ENCODE measurements at places on chromosomes 2 and 18.
A peak's percentile ranks its signal among the peaks of the same experiment; 100 is the strongest.

DNA sequence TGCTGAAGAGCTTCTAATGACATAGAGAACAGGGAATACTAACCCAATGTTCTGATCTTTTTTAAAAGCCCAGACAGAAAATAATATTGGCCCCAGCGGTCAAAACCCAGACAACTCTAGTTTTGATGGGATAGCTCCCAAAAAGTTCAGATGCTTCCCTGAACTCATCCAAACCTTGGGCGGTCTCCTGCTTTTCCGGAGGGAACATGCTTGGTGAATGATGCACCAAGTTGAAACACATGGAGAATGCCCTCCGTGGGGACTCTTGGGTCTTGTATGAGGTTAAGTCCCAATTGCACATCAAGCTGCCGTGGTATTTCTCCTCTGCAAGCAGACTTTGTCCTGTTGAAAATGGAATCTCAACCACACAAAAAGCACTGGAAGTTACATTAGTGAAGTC, 120.7 kb upstream of the CTAGE1 start:
- no peak for DNase-seq

DNA sequence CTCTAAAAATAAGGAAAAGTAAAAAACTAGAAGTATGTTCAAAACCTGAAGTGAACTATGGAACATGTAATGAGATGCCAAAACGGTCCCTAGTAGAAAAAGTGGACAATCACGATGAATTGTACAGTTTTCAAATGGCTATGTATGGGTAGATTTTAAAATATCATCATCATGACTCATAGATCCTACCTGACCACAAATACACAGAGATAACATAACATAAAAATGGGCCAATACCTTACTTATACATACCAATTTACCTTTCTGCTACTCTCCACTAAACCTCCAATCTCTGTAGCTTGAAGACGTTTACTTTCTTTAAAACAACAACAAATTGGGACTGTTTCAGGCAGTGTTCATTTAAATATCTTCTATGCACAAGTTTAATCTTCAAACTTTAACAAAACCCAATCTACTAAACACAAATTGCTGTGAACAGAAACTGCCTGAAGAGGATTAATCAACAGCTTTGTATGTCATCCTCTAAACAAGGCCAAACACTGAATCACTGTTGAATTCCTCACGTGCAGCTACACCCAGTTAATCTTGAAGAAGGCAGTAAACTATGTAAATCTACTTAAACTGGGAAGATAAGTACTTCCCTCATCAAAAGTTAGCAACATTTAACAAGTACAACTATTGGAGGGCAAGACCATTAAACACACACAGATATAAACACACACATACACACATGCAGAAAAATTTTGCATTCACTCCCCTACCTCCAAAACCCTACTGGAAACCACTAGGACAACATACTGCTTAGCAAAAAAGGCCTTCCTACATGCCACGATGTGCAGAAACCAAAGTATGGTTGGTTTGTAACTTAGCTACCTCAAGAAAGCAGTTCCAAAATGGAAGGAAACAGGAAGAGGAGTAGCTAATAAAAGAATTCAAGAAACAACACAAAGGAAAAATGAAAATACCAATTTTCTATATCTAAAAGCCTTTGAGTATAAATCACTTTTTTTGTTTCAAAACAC, 90.3 kb downstream of the RBMS1 start:
- no peak for DNase-seq

- DNase-seq: no peak
Measured at GRCh38 chr18:54358495-54359040, 862 bp downstream of the C18orf54 start.

- no peak for DNase-seq
Measured at GRCh38 chr2:216774620-216775019, 79.3 kb upstream of the IGFBP5 start.

DNA sequence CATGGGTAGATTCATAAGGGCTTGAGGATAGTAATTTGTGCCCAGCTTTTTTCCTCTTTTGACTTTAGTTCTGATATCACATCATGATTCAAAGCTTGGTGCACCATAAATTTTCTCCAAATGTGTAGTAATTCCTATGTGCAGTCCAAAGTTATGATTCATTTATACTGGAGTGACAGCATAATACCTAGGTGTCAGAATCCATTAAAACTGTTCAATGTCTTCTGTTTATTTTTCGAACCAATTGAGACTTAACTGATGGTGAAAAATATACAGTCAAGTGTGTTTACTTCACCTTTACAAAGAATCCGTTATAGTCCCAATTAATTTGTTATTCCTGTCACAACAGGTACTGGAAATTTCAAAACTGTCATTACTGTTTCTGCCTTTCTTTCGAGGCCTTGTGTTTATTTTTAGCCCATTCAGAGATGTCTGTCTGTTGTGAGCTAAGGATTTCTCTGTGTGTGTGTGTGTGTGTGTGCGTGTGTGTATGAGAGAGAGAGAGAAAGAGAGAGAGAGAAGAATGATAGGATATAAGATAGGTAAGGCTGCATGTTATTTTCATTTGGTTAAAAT, 389.7 kb upstream of the ATP5MC3 start:
- no peak for DNase-seq

DNA sequence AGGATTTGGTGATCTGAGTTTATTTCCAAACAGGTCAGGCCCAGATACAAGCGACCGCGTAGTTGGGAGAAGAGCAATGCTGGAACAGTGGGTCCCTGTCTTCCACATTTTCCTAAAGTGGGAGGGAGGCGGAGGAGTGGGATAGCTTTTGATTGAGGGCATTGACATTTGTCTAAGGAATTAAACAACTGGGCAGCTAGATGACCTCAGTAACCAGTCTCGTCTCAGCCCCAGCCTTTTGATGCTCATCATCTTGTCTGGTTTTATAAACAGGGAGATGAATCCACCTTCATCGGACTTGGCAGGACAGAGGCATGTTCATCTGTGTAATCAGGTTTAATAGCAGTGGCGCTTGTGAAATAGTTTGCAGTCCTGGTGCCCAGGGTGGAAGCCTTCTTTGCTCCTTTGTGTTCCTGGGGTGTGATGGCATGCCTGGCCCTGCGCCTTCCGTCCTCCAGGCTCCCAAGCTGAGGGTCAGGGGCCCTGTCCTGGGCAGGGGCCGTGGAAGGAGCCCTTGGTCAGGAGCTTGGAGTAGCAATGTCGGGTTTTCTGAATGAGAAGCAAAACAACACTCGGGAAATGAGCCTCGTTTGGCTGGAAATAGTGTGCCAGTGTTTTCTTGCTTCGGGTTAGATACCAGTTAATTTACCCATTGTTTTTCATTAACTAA, 193.8 kb downstream of the FAM210A start:
- DNase-seq: no peak

DNA sequence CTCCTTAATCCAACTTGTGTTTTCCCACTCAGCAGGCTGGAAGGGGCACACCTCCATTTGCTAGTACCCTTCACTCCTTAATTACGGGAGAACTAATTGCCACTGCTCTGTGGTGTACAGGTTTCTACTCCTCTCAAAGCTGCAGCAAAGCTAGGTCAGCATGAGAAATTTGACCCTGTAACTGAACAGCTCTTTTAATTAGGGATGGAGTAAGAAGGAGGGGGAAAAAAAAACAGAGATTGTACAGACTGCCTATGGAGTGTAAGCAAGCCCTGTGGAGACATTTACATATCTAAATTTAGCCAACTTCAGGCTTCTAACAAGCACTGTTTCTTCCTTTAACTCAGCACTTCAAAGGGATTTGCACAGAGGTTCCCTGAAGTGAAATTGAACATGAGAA, 629.7 kb upstream of the SETBP1 start:
- DNase-seq: no peak

DNA sequence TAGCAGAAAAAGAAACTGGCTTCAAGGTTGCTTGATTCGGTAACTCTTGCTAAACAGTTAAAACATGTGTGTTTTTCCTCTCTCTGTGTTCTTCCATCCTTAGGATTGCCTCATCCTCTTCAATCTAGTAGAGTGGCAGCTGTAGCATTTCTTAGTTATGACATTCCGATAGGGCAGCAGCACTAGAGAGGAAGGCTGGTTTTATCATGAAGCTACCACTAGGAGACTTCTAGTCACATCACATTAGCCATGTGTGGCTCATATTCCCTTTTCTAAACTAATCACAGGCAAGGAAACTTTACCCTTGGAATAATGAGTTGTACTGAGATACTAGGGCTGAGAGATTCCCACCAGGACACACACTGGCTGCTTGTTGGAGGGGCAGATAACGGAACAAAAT, 187.6 kb downstream of the DOK6 start:
- DNase-seq: no peak

GRCh38 chr2:239253264-239253663, 147.6 kb downstream of the HDAC4 start:
- no peak for DNase-seq

DNA sequence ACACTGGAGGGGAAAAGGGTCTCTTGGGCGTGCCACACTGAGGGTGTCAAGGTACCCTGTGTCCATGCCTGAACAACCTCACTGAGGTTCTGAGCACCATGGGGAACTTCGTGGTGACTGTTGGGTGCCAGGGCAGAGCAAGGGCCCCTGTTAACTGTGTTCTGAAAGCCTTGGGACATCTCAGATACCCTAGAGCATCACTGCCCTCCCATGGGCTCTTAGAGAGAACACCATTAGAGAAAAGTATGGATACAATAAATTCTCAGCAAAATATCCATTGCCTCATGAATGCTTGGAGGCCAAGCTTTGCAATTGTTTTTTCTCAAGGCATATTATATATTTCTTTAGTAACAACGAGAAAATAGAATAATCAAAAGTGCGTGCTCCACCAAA, 488.5 kb upstream of the NRP2 start:
- DNase-seq: no peak

DNA sequence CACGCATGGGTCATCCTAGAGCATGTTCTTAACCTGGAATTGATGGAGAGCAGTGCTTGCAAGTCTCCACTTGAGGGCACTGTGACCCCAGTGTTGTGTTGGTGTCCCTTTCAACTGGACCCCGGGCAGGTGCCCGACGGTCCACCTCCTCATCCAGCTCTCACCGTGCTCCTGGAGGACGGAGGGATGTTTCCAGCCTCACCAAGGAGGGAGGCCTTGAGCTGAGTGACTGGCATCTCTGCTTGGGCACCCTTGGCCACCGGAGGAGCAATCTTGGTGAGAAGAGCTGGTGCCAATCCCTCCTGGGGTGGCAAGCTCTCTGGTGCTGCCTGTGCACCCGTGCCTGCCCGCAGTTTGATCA, 45.4 kb upstream of the ASB18 start:
- peak; percentile 48 for DNase-seq

DNA sequence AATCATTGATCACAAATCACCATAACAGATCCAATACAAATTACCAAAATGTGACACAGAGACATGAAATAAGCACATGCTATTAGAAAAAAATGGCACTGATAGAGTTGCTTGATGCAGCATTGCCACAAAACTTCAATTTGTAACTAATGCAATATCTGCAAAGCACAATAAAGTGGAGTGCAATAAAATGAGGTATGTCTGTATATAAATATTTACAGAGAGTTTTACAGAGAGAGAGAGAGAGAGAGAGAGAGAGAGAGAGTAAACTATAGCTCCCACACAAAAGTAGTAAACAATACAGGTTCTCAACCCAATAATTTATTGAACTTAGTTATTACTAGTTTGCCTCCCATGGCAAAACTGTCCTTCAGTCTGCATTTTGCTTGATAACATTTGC, 1807.0 kb downstream of the SUCLG1 start:
- DNase-seq: no peak

GRCh38 chr2:238725298-238725697, 122.6 kb upstream of the TWIST2 start:
- no peak for DNase-seq

DNA sequence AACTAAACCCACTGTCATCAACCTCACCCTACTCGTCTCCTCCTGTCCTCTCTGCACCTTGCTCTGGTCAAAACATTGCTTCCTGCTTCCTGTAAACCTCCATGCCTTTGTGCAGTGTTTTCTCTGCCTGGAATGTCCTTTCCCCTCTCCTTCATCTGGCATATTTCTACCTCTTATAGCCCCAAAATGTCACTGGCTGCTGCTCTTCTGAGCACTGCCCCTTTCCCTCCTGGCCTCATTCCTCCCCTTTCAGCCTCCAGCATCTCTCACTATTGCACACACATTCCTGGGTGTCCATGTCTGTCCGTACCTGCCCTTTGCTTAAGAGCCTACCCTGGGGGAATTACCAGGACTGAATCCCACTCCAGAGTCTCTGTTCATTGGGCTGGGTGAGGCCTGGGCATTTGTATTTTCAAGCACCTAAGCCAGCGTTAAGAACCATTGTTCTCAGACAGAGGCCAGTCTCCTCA, 84.9 kb downstream of the MOGAT1 start:
- no peak for DNase-seq

DNA sequence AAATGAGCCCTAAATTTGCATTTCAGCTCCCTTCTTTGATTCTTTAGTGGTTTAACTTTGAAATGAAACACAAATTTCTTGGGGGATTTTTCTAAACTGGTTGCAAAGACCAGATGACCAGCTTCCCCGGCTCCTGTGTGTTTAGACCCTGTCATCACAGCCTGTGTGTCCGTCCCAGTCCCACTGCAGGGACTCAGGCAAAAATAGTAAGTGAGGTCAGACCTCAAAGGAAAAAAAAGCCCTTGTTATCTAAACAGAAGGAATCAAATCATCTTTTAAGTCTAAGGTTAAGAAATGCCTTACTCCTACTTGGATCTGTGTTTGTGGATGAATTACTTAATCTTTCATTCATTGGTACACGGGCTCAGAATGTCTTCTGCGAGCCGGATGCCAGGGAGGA, 423.7 kb downstream of the LPIN1 start:
- DNase-seq: no peak

DNA sequence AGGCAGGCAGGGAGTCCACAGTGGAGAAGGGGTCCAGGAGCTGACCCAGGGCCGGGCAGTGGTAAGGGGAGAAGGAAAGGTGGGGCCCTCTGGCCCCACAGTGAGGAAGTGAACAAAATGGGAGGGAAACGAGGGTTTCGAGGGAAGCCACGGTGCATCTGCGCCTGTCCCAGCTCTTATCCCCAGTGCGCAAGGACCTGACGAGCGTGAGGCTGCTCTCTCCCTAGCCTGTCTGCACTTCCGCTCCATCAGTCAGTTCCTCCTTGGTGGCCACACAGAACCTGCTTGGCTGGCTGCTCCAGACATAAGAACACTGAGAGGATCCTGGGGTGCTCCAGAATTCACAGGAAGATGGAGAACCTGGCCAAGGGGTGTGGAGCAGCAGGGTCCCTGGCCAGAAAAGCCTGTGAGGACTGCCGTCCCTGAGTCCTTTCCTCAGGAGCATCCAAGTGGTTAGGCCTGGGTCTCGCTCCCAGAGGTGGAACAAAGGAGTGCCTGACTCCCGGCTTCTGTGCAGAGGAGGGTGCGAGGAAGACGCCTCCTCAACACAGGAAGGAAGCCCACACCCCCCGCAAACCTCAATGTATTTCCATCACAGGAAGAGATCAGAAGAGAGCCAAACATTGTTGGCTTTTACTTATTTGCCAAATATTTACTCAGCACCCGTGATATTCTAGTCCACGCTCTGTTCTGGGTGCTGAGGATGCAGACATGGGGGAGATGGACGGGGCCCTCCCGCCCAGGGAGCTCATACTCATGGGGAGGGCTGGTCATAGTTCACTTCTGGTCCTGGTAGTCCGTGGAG, 43.7 kb upstream of the SEMA4C start:
- no peak for DNase-seq

DNA sequence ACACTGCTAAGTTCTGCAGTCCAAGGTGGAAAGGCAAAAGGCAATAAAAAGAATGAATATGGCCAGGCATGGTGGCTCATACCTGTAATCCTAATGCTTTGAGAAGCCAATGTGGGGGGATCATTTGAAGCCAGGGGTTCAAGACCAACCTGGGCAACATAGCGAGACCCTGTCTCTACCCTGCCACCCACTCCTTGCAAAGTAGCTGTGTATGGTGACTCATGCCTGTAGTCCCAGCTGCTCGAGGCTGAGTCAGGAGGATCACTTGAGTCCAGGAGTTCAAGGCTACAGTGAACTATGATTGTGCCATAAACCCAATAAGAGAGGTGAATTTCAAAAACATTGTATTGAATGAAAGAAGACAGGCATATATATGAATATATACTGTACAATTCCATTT, 2.4 kb downstream of the MYL12B start:
- DNase-seq: no peak
